ENCODE measurements at places on chromosomes 16 and 17.

DNA sequence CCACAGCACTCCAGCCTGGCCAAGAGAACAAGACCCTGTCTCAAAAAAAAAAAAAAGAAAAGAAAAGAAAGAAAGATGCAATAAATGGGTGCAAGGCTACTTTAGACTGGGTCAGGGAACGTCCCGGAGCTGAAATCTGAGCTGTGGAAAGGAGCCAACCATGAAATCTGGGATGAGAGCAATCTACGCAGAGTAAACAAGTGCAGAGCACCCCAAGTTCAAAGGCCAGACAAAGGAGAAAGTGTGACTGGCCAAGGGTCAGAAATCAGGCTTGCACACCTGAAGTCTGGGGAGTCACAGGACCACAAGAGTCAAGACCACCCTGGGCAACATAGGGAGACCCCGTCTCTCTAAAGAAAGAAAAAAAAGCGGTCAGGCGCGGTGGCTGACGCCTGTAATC, 2.8 kb downstream of the SHMT1 start:
- DNase-seq, result no peak

GRCh38 chr17:58082341-58082869, 814 bp upstream of the DYNLL2 start:
- no peak for DNase-seq

DNA sequence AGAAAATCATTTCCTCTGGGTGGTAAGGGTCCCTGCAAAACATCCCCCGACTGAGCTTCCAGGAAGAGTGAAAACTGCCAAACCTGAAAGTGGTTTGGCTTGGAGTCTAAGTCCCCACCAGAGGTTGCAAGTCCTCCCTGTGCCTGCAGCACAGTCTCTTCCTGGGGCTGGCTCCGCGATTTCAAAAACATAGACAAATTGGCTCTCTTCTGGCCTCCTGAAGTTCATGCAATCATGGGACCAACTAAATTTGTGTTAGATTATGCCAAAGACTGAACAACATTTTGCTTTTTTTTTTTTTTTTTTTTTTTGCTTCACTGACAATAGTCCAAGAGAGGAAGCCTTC, 447.9 kb downstream of the CA10 start:
- no peak for DNase-seq

DNA sequence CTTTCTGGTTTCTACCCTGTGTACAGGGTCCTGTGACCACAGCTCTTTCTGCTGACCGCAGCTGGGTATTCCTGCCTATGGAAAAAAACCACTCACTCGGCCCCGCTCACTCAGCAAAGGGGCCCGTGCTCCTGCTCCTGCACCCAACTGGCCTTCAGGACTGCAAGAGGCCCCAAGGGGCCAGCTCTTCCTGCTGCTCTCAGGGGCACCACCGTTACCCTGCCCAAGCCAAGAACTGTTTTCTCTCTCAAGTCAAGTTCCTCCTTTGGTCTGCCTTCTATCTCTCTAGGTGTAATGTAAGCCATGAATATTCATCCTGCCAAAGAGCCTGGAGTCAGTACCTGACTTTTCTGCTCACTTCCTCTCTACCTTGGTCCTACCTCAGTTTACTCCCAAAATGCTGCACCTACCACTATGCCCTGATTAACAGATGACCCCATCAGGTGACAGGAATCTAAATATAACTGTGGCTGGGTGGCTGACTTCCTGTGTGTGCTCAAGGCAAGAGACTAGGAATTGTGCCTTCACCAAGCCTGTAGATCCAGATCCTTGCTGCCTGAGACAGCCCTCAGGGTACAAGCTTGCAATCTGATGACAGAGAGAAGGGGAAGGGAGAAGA, 20.4 kb upstream of the SCIMP start:
- no peak for DNase-seq

- no peak for DNase-seq
Measured at GRCh38 chr16:19974607-19975006, 90.0 kb upstream of the GPRC5B start.

- DNase-seq, result no peak
Measured at GRCh38 chr17:60652454-60653247, 25.0 kb upstream of the BCAS3 start.

DNA sequence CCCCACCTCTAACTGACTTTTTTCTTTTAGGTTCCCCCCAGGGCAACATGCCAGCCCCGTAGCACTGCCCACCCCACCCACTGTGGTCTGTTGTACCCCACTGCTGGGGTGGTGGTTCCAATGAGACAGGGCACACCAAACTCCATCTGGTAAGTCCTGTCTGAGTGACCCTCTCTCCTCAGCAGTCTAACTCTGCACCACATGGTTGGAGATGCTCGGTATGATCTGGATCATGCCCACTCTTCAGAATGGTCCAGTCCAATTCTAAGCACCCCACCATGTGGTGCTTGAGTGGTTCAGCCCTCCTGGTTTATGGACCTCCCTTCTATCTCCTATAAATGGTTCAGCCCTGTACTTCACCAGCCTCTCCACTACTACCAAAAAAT, 5.9 kb downstream of the KDM6B start:
- DNase-seq, result no peak

DNA sequence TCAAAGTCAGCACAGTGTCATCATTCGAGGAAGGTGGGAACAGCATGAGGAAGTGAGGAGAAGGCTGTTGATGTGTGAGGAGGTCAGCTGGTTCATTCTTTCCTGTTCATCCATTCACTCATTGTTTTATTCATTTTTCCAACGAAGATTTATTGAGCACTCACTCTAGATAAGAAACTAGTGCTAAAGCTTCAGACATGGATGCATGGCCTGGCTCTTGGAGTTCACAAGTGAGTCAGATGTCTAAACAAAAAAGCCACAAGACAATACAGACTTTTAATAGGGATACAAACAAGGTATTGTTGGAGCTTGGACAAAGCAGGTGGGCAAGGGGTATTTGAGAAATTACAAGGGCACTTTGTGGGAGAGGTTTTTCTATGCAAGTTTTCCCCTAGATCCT, 31.3 kb upstream of the MPHOSPH6 start:
- no peak for DNase-seq

GRCh38 chr17:62847426-62847825, 39.3 kb upstream of the MARCHF10 start:
- DNase-seq, result no peak

DNA sequence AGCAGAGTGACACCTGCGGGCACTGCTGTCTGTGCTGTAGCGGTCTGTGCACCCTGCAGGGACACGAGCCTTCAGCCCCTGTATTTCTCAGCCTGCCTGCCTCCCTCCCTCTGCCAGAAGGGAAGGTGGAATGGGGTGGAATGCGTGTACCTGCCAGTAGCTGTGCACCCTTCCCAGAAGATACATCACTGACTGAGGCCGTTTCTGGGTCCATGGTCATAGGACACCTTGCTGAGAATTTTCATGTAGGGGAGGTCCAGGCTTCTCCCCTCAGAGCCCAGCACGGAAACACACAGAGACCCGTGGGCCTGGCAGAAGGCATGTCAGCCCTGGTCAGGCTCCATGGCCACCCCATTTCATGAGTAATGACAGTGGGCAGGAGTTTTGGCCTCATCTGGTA, 16.5 kb downstream of the DBNDD1 start:
- DNase-seq, result no peak

- no peak for DNase-seq
Measured at GRCh38 chr17:27343977-27344607, 50.2 kb downstream of the WSB1 start.

- DNase-seq, result no peak
Measured at GRCh38 chr16:49643429-49644144, 212.3 kb downstream of the ZNF423 start.

- DNase-seq, result no peak
Measured at GRCh38 chr16:57594531-57595031, 33.8 kb upstream of the ADGRG1 start.

GRCh38 chr17:2560658-2561057, 32.8 kb upstream of the PAFAH1B1 start:
- no peak for DNase-seq

DNA sequence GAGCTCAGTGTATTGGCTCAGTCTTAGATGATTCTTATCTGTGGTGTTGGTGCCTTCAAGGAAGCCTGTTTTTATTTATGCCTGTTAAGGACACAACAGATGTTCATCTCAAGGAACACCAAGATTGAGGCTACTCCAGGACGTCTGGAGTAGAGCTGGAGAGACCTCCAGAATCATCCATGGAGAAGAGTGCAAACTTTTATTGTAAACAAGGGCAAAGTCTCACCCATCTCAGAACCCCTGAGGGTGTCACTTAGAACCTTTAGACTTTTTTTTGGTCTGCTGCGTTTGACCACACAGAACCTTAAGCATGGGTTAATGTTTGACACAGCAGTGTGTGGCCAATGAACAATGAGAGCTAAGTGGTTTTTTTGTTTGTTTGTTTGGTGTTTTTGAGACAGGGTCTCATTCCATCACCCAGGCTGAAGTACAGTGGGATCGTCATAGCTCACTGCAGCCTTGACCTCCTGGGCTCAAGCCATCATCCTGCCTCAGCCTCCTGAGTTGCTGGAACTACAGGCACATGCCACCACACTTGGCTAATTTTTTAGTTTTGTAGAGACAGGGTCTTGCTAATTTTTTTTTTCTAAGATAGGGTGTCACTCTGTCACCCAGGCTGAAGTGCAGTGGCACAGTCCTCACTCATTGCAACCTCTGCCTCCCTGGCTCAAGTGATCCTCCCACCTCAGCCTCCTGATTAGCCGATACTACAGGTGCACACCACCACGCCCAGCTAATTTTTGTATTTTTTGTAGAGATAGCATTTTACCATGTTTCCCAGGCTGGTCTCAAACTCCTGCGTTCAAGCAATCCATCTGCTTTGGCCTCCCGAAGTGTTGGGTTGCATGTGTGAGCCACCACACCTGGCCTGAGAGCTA, 16.3 kb downstream of the SLC47A1 start:
- DNase-seq, result no peak

GRCh38 chr17:41986634-41987033, 20.0 kb downstream of the CNP start:
- DNase-seq, result no peak

DNA sequence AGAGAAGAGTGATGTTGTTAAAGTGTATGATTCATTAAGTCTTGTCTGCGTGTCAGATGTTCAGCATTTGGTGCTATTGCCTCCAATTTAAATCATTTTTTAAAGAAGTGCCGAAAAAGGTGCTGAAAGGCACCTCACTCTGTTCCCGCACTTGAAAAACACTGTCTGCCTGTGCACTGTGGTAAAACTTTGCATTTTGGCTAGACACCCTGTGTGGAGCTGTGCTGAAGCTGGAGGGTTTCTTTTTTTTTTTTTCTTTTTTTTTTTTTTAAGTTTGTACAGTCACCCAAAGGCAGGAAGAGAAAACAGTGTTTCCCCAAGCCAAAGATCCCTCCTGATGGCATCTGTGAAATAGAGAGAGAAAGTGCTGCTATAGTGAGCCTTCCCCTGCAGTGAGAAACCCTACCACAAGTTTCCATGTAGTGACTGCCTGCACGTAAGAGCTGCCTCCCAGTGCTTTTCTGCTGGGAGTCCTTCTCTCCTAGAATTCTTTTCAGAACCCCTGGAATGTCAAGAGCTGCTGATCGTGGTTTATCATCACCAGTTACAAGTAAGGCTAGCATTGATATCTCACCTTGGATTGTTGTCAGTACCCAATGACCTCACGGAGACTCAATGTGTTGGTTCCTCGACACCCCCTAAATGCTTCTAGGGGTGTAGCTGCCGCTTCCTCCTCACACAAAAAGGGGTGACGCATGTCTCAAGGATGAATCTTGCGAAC, 116.0 kb upstream of the SOX9 start:
- no peak for DNase-seq

DNA sequence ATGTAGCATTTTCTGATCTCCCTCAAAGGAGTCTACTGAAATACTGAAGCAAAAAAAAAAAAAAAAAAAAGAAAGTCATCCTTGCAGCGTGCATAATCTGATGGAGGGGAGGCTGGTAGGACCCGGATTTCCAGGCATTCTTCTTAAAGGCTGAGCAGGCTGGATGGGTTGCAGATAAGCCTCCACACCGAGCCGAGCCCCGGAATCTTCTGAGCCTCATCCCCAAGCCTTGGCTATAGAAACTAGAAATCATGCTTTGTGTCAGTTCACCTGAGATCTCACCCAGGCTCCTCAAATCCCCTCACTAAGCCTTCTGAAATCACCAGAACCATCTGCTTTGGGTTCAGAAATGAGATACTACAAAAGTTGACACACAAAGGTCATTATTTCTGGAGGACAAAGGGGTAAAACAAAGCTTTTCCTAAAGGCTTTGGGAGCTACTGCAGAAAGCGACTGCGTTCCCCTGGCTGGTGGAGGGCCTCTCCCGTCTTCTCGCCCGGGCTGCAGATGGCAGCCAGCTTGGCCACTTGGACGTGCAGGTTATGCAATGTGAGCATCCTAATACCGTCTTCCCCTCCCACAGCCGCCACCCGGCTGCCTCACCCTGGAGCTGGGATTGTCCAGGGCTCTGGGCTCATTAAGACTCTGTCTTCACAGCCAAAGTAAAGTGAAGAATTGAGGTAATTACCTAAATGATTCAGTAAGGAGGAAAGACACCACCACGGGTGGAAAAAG, 4.7 kb upstream of the CACNG4 start:
- DNase-seq, result no peak

GRCh38 chr17:73735245-73735644, 91.0 kb upstream of the SDK2 start:
- no peak for DNase-seq

- no peak for DNase-seq
Measured at GRCh38 chr16:70453892-70454221, 538 bp upstream of the FCSK start.

Measured in stimulated activated CD4-positive, alpha-beta T cell treated with anti-CD3 and anti-CD28 coated beads, Interleukin-2, amount 100 ng/mL, for 24 hours (primary cell).